ENCODE measurements at places on chromosomes 11 and 22.

- DNase-seq, result no peak
Measured at GRCh38 chr11:20061776-20062175, 98.5 kb downstream of the DBX1 start.

- no peak for DNase-seq
Measured at GRCh38 chr22:38415561-38416321, 39.3 kb downstream of the KCNJ4 start.

GRCh38 chr11:46747150-46747549 is 28.1 kb downstream of the F2 start:
- no peak for DNase-seq

- no peak for DNase-seq
Measured at GRCh38 chr22:46915950-46916730, 153.7 kb downstream of the TBC1D22A start.

- DNase-seq, result peak; percentile 21
Measured at GRCh38 chr11:8219257-8220021, 44.2 kb downstream of the LMO1 start.

- no peak for DNase-seq
Measured at GRCh38 chr11:109945626-109946321, 147.4 kb upstream of the ZC3H12C start.

DNA sequence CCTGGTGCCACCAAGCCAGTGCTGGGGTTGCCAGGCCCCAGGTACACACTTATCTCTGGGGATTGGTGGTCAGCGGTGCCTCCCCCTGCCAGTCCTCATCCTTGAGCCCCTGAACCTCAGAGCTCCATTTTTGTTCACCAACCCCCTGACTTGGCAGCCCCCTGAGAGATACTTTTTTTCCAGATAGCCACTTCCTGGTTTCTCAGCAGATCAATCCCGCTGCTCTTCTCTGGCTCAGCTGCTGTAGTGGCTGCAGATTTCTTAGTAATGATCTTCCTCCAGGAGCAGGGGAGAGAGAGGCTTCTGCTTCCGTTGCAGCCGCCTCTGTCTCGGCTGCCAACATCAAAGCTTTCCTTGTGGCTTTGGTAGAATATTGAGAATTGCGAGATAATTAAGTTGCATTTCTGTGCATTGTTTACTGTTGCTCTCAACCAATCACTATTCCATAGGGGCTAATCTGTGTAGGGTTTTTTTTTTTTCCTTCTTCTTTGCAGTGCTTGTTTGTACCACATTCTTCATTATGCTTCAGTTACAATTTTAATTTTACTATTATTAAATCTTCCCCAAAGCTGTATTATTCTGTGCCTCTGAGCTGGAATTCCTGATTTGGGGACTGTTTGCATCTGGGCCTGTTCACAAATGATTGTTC is 92.1 kb downstream of the PKNOX2 start:
- no peak for DNase-seq

GRCh38 chr11:104570078-104570701 is 328.1 kb downstream of the CASP12 start:
- no peak for DNase-seq

GRCh38 chr11:44906649-44907048 is 44.0 kb downstream of the TP53I11 start:
- DNase-seq, result no peak

DNA sequence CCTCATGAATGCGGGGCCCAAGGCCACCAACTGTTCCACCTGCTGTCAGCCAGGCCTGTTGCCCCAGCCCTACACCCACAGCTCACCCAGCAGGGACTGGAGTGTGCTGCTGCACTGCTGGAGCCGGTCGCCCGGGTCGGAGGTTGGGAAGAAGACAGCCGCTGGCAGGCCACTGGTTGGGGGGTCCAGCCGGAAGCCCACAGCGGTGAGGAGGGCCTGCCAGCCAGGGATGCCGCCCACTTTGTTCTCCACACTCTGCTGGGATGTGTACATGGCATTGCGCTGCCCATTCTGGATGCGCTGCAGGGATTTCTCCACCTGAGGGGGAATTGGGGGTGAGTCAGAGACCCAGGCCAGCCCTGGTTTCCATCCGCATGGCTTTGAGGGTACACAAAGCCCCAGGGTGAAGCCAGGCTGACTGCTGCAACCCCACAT is 74.2 kb upstream of the PITPNB start:
- no peak for DNase-seq

- DNase-seq, result no peak
Measured at GRCh38 chr11:47268448-47269001, 1.4 kb upstream of the MADD start.

DNA sequence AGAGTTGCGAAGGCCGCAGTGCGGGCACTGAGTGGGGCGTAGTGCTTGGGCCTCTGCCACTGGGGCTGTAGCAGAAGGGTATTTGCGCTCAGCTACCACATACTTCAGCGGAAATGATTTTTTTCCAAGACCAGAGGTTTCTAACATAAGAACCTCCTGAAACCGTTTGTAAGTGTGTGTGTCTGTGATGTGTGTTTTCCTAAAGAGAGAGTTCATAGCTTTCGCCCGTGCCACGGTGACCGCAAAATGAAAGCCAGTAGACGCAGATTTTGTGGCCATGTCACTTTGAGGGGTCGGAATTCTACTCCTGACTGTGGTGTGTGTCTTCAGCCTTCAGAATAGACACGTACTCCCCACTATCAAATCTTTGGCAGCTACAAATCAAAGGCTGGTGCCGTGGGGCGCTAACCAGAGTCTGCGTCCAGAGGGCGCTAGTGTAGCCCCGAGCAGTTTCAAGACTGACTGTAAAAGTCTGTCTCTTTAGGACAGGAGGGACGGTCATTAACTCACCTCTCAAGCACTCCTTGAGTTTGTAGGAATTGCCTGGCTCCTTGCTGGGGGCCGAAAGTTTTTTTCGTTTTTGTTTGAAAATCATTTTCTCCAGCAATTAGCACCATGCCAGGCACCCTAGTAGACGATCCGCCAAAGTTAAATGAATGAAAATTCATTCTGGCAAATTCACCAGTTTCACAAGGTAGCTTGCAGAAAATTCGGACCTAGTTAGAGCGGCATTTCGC is 2.5 kb upstream of the CALCA start:
- DNase-seq, result no peak

GRCh38 chr11:9639985-9640384 is 23.9 kb upstream of the SWAP70 start:
- no peak for DNase-seq

DNA sequence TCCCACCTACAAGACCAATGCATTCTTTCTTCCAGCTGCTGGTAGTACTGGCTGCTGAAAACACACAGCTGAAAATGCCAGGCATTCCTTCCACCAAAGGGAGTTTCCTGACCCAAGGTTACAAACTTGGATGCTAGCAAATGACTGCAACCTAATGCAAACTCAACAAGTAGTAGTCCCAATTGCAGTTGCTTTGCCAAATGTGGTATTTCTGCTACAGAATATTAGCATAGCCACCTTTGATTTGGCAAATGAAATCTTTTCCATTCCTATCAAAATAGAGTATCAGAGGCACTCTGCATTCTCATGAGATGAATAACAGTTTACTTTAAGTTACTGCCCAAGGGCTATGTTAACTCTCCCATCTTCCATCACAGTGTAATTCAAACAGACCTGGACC is 172.0 kb upstream of the ARHGAP42 start:
- DNase-seq, result no peak

GRCh38 chr11:63791495-63792167 is 21.6 kb upstream of the SPINDOC start:
- no peak for DNase-seq

DNA sequence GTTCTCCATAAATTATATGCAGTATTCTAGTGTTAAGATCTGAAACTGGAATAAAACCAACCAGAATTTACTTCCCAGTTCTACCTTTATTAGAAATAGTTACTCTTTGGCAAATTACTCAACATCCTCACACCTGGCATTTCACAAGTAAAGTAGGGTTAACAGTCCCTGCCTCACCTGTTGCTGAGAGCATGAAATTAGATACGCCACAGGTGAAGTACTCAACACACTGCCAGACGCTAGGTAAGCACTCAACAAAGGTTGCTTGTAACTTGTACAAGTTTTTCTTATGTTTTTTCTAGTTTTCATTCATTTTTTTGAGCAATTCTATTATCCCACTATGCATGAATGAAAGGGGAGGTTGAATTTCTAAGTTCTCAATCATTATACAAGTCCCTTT is 267.6 kb upstream of the ARHGAP42 start:
- no peak for DNase-seq

DNA sequence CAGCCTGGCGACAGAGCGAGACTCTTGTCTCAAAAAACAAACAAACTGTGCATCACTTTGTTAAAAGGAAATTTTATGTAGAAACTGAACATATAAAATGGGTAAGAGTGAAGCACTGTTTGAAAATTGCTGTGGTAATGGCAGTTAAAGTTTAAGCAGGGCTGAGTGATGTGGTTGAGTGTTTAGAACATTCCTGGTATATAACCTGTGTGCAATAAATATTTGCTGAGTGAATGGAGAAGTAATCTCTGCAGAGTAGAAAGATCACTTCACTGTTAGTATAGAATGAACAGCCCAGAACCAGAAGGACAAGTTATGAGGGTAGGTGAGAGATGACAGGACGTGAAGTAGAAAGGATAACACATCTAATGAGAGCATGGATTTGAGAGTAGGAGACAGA is 27.3 kb downstream of the CECR2 start:
- DNase-seq, result no peak

GRCh38 chr11:26992031-26992541 is 1.8 kb upstream of the FIBIN start:
- DNase-seq, result no peak

- DNase-seq, result no peak
Measured at GRCh38 chr11:15825976-15826650, 530.2 kb downstream of the SOX6 start.

DNA sequence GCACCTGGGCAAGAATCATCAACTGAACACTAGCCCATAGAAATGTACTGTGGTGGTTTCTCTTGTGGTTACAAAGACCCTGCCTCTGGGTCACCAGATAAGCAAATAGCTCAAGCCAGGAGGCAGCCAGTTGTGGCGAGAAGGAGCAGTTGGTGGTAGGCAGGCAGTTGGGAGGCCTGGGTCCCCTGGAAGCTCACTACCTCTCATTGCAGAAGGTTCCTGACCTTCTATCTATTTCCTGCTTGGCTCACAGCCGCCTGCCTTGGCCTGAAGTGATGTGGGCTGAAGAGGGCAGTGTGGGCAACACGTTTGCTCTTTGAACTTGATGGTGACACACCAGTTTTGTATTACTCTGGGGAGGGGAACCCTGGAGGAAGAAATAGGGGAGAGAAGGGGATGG is 34.7 kb downstream of the NECTIN1 start:
- DNase-seq, result no peak

DNA sequence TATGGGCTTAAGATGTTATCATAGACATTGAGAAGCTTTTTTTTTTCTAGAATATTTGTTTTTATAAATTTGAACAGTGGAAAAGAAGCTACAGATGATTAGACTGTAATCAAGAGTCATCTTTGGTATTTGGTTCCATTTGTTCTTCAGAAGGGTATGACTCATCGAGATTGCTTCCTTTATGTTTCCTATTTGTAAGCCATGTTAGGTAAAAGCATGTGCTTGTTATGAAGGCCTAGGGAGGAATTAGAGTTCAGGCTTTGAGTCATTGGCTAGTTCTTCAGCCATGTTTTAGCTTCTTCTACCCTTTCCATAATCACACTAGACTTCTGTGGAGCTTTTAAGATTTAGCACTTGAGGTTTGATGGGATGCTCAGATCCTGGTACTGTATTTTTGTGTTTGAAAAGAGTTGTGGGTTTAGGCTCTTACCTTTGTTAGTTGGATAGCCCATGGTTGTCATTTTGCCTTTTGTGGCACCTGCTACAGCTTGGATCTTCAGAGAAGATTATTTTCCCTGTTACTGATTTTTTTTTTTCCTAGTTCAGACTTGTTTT is 44.3 kb downstream of the POLD3 start:
- DNase-seq, result no peak

- DNase-seq, result no peak
Measured at GRCh38 chr11:75463106-75463774, 30.2 kb upstream of the KLHL35 start.

DNA sequence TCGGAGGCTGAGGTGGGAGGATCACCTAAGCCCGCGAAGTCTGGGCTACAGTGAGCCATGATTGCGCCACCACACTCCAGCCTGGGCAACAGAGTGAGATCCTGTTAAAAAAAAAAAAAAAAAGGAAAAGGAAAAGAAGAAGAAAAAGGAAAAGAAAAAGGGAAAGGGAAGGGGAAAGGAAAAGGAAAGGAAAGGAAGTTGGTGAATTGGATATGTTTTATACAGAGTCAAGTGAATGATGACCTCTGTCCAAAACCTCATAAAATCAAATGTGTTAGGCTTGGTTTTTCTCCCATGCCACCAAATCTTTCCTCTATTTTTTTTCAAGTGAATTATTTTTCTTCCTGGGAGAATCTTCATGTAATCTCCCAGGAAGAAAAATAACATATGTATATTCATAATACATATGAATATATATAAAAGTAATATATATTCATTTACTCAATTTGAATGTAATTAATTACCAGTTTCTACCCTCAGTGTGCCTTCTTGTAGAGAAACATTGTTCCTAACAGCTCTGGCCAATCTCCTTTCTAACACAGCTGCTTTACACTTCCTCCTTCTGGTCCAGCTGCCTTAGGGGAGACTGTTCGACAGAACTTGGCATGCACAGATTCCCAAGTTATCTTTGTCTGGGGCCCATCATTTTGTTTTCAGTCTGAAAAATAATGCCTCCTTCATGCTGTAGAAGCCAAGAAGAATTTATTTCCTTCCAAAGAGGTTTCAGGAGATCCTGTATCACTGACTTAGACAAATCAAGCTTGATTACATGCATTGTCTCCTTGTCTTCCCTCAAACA is 111.9 kb downstream of the CCDC34 start:
- no peak for DNase-seq

DNA sequence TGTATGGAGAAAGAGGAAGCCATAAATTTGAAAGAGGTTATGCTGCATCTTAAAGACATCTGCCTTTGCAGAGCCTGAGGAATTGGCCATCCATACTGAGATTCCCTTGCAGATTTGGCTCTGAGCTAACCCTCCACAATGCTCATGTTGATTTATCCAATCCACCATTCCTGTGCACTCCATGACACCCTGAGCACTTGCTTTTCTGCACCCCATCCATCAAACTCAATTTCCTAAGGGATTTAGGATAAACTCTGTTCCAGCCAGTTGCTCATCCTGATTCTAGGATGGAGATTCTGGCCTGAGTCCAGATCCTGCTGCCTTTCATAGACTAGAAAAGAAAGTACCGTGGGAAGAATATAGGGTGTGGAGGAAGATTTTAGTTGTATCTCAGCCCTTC is 379.2 kb upstream of the LARGE1 start:
- no peak for DNase-seq

All from NCI-H748 treated with DMSO at 0.1 percent for 48 hours (cell line).